ENCODE measurements at places on chromosomes 3 and 15.
A peak's percentile ranks its signal among the peaks of the same experiment; 100 is the strongest.

DNA sequence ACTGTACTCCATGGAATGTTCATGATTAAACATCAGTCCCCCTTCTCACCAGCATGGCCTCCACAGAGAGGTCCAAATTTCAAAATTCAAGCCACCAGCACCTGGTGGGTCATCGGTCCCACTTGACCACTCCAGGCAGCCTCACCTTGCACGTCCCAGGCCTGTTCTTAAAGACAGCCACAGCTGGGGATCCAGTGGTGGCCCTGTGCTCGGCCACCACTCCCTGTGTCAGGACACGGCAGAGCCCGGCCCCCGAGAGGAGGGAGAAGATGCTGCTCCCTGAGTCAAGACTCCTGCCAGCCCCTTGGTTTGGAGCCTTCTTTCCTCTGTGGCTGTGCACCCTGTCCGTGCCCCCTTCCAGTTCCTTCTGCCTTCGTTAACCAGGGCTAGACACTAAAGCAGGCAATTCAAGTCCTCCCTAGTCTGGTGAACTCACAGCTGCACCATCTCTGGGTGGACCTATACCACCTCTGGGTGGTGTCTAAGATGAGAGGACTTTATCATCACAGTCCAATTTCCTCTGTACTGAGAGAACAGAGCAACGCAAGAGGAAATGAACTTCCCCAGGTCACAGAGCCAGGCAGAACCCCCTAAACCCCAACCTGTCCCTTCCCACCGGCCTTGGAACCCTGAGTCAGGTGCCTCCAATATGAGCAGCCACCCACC, 97.1 kb downstream of the MEGF11 start:
- DNase-seq = no peak

DNA sequence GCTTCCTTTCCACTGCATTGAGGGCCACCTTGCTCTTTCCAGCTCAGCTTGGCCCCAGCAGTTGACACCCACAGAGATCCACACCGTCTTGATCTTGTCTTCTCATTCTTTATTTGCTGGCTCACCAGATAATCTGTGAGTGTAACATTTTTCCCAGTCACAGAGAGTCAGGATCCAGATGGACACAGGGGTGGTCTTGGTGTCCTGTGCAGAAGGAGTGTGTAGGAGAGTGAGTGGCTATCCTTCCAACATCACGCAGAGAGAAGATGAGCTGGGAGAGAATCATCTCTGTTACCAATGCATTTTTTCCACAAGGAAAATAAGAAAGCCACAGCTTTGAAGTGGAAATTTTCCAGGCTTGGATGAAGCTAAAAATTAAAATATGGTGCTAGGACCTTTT, 100.1 kb downstream of the EPHB1 start:
- no peak for DNase-seq

DNA sequence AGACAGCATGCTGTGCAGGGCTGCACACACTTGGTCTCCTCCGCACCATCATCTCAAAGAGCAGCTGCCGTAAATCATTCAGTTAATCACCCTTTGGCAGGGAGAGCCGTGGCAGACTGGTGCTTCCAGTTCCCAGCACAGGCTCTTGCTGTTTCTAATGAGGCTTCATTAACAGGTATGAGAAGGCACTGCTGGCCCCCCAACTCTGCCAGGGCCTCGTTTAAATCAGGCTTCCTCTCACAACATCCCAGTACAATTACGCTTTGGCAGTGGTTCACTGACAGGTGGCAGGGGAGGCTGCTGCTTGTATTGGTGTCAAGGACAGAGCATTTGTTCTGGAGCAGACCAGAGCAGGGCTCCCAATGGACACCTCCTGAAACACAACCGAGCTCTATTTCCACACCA, 77.1 kb downstream of the BFSP2 start:
- no peak for DNase-seq

- DNase-seq = no peak
Measured at GRCh38 chr15:99721104-99721778, 12.0 kb downstream of the LYSMD4 start.

GRCh38 chr15:38069511-38070011, 135.1 kb downstream of the TMCO5A start:
- no peak for DNase-seq

- DNase-seq = no peak
Measured at GRCh38 chr3:190385731-190386688, 2.0 kb upstream of the CLDN16 start.

DNA sequence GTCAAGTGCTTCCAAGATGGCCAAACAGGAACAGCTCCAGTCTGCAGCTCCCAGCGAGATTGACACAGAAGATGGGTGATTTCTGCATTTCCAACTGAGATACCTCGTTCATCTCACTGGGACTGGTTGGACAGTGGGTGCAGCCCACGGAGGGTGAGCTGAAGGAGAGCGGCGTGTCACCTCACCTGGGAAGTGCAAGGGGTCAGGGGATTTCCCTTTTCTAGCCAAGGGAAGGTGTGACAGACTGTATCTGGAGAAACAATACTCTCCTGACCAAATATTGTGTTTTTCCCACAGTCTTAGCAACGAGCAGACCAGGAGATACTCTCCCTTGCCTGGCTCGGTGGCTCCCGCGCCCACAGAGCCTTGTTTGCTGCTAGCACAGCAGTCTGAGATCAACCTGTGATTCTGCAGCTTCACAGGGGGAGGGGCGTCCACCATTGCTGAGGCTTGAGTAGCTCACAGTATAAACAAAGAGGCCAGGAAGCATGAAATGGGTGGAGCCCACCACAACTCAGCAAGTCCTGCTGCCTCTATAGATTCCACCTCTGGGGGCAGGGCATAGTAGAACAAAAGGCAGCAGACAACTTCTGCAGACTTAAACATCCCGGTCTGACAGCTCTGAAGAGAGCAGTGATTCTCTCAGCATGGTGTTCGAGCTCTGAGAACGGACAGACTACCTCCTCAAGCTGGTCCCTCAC, 293.5 kb upstream of the SUCLG2 start:
- no peak for DNase-seq

- DNase-seq = no peak
Measured at GRCh38 chr3:15286022-15286421, 46.4 kb downstream of the SH3BP5 start.

DNA sequence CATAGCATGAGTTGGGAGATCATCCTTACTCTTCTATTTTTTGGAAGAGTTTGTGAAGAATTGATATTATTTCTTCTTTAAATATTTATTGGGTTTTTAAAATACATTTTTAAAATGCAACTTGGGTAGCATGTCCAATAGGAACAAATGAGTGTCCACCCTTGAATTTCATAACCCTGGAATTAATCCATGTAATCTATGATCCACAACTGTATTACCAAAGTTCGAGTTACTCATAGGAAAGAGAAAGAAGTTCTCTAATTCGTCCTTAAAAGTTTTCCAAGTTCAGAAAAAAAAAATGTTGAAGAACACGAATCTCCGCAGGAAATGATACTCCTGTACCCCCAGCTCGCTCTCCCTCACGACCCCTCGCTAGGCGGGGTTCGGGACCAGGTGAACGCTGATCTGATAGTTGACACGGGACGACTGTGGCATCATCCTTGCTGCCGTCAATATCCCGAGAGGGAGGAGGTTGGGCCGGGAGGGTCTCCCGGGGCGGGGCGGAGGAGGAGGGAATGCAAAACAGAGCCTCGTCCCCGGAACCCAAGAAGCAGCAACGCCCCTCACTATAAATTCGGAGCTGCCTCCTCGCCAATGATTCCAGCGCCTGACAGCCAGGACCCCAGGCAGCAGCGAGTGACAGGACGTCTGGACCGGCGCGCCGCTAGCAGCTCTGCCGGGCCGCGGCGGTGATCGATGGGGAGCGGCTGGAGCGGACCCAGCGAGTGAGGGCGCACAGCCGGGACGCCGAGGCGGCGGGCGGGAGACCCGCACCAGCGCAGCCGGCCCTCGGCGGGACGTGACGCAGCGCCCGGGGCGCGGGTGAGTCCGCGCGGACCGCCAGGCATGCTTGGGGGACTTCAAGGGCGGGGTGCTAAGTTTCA, at the start of gene AGTR1:
TSS of gene AGTR1 (plus strand) at position 598 of the 884 bp plus-strand sequence. CDS start 43,133 bp downstream, outside the sequence.
- no peak for DNase-seq

- no peak for DNase-seq
Measured at GRCh38 chr15:51864408-51865056, 35.1 kb downstream of the TMOD3 start.

DNA sequence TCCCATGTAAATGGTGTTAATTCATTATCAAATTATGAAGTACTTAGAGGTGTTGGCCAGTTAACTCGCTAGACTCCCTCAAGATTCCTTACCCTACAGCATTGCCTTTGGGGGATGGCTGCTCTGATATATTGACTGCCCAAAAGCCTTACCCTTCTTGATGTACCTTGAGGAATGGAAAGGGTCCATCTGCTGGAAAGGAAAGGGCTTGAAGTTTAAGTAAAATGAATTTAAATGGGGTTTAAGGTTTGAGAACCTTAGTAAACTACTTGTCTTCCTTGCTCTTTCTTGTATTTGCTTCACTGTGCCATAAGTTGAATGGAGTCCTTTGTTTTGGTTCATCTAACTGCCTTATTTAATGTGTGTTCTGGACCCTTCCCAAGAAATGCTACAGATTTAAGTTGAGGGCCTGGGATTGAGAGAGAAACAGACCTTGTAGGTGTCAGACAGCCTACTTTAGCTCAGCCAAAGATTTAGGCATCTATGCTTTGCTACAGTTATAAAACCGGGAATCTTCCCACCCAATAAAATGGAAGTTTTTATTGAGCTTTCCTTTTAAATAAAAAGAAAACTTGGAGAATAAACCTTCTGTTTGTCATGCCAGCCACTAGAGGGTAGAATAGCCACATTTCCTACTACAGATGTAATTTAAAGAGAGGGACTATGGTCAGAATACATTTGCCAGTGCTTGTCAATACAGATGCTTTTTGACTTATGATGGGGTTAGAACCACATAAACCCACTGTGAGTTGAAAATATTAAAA, 25.3 kb downstream of the CMSS1 start:
- DNase-seq = peak; percentile 57

DNA sequence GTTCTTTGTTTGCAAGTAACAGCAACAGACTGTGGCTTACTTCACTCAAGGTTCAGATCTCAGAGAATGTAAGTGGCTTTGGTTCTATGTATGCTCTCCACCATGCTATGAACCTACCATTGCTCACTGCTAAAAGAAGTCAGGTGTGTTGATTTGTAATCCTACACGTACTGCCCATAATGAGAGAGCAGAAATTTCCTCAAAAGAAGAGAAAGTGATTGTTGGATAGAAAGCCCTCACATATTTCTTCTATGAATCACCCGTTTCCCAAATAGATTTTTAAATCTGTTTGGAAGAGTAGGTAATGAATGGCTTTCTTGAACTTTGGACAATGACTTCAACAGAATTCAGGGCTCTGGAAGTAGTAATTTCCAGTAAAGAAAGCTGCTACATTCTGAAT, 565.4 kb downstream of the ROBO2 start:
- DNase-seq = no peak

DNA sequence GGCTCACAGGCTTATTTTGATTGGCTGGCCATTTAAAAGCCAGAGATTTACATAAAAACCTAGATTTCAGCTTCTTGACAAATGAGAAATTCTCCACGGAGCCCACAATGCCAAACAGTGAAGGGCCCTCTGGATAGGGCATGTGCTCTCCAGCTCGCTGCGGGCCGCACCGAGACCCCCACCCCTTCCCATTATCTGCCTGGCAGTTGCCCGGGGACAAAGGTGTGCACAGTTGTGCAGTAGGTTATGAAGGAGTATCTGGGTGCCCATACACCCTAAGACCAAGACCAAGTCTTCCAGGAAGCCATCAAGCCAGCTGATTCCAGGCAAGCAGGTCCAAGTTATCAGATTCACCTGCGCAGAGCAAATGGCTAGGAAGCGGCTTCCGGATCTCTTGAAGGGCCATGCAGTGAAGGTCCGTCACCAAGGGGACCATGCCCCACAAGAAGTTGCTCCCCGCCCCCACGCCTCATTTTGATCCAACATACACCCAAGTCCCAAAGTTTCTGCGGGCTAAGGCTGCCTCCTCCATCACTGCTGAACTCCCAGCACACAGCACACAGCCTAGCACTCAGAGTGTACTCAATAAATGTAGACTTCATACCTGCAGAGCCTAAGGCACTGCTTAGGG, 1.3 kb downstream of the MRPS25 start:
- no peak for DNase-seq

GRCh38 chr3:129553719-129554118, 10.7 kb downstream of the H1-8 start:
- DNase-seq = no peak

DNA sequence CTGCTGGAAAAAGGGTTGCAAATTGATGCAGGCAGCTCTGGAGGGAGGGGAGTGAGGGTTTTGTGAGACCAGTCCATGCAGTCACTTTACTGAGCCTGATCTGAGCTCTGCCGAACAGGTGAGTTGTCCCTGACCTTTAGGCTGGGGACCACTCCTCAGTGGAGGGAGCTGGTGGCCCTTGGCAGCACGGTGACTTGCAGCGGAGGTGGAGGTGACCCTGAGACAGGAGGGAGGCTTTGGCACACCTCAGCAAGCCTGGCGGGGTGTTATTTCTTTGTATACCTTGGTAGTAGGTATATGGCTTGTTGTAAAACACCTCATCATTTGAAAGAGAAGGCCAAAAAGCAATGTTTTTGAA, 43.5 kb downstream of the FGD5 start:
- no peak for DNase-seq

DNA sequence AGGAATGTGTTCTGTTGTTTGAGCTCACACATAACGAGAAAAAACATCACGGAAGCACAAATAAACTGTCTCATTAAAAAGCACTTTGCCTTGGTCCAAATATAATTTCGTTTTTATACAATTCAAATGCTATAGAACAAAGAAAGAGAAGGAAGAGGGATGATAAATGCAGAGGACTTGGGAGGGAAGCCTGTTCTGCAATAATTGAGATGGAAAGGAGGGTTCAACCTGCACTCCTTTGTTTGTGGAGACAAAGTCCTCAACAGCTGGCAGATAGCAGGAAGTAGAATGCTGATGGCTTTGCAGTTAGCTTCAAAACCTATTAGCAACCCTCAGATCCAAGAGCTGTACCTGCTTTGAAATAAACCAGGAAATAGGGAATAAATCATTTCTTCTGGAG, 1010.8 kb downstream of the FHIT start:
- DNase-seq = no peak

GRCh38 chr3:4196506-4197147, 106.5 kb upstream of the SETMAR start:
- no peak for DNase-seq

DNA sequence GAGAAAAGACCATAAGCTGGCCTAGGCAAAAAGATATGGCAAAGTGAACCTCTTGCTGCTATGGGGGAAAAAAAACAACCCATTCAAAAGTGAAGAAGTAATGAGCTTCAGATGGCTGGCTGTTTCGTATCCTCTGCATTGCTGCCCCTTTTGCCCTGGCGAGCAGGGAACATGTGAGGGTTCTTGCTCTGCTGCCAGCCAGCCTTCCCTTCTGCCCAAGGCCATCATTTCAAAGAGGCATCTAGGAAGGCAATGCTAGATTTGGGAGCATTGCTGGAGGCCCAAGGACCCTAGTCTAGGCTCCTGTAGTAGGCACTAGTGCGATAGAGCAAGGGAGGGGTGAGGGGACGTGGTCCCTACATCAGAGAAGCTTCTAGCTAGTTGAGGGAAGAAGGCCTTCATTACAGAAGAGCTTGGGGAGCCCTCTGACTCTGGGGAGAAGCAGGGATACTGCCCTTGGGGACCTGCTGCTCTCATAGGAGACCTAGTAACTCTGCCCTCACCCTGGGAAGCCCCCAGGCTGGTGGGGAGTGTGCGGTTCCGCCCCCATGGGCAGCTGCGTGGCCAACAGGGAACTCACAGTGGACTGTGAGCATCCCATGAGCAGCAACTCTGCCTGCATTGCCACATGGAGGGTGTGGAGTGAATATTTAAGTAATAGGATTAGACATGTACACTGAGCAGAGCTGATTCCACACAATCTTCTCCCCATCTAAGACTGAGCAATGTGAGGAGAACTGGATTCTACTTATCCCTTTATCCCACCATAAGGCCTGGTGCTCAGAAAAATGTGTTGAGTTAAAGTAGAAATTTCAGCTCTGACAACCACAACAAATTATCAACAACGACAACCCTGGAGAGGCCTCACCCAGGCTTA, 21.3 kb downstream of the ITGA11 start:
- DNase-seq = no peak
